HTR-8/SVneo (cell line): ENCODE measurements at places on chromosomes 11 and 22.

GRCh38 chr22:44676441-44677352, 25.3 kb upstream of the PRR5 start:
- no peak for DNase-seq

DNA sequence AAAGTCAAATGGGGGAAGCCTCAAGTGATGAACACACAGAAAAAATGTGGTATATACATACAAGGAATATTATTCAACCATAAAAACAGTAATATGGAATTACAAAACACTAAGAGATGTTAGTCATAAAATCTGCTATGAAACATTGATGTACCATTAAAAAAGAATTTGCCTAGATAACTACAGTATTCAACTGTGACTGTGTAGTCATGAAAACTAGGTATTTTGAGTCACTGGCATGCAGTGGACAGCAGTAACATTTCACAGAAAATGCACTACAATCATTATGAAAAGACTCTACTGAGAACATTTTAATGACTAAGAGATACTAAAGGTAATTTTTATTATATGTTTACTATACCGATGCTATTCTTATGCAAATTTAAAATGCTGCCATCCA, 11.7 kb downstream of the ZNF195 start:
- no peak for DNase-seq

DNA sequence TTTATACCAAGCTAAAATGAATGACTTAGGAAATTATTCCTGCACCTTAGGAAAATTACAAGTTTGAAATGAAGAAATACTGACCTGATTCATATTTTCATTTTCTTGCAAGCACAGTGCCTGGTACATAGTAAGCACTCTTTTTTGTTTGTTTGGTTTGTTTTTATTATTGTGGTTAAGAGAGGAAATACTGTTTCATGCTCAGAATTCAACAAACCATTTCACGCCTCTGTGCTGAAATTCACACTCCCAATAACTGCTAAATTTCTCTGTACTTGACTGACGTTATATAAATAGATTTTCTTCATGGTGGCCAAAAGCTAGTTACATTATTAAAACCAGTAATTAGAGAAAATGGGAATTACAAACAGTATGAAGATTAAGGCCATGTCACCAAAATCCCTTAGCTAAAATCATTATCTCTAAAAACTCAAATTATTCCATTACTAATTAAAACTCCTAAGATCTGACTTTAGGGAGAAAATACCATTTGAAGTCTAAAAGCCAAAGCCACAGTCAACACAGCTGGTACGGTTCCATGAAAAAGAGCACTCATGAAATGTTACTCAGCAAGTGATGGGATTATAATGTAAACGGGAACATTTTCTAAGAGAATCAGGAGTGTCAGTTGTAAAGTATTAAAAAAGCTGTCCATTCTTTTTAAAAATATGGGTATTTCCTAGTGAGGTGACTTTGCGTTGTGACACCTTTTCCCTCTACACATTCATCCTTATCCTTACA, 77.8 kb upstream of the DDI1 start:
- no peak for DNase-seq

DNA sequence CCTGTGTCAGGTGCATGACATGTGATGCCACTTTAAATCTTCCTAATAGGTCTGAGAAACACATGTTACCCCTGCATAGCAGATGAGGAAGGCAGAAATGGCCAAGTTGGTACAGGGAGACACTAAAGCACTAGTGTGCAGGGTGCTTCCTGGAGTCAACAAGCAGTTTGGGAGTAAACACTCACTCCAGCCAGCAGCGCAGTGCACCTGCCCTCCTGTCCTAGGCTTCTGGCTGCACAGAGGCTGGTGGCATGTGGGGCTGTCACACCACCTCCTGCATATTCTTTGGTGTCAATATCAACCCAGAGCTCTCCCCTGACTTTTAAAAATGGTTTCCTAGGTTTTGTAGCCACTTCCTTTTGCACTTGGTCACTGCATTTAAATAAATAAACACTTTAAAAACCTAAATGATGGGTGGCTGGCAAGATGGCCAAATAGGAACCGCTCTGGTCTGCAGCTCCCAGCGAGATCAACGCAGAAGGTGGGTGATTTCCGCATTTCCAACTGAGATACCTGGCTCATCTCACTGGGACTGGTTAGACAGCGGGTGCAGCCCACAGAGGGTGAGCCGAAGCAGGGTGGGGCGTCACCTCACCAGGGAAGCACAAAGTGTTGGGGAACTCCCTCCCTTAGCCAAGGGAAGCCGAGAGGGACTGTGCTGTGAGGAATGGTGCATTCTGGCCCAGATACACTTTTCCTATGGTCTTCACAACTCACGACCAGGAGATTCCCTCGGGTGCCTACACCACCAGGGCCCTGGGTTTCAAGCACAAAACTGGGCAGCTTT, 33.5 kb downstream of the GAB4 start:
- DNase-seq: no peak

DNA sequence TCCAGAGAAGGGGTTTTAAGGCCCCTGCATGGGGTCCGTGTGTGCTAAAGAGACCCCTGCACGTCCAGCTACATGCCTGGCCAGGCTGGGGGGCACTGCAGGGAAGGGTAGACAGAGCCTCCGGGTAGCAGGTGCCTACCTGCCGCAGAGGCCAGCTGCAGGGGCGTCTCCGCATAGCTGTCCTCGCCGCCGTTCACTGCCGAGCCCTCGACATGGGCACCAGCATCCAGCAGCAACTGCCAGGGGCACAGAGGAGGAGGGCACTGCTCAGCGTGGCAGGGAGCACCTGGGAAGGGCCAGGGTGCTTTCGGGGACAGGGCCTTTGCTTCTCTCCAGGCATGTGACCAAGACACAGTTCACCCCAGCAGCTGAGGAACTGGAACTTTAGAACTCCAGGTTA, 59.7 kb downstream of the NAT10 start:
- no peak for DNase-seq

- DNase-seq: peak; percentile 75
These were observed at the start of gene ARSA for GRCh38 chr22:50627642-50628542. Gene ARSA, minus strand, starts transcription at chr22:50628152. Its CDS starts 373 bp downstream, at chr22:50627779.

GRCh38 chr11:1543606-1544263, 28.3 kb downstream of the DUSP8 start:
- no peak for DNase-seq

DNA sequence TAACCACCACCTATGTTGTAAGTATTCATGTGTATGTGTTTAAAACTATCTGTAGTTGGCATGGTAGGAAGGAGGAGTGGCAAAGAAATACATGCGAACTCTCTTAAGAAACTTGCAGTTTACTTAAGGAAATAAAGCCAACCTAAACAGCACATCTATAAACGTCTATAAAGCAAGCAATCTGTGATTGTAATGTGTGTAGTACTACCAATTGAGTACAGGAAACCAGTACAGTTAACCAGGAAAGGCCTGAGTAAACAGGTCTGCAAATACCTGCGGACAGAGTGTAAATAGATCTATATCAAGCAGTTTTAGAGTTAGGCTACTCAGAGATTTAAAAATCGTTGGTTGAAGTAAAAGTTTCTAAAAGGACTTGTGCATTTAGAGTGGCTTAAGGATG, 59.5 kb upstream of the AMOTL1 start:
- DNase-seq: no peak

GRCh38 chr11:110086892-110087309, 6.3 kb upstream of the ZC3H12C start:
- no peak for DNase-seq

DNA sequence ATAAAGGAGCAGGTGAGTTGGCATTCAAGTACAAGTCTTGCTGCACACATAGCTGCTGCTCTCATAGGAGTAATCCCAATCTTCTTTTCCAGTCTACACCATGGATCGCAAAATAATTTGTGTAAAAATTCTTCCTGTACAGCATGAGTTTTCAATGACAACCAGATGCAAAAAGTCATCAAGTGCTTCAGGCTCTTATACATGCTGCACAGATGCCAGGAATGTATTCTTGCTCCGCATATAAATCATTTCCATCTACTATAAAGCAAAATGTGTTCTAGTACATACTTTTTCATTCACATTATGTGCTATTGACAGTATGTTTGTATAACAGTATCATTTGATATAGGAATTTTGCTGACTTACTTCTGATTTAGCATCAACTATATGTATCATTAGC, 35.4 kb downstream of the NXPE2 start:
- DNase-seq: no peak

DNA sequence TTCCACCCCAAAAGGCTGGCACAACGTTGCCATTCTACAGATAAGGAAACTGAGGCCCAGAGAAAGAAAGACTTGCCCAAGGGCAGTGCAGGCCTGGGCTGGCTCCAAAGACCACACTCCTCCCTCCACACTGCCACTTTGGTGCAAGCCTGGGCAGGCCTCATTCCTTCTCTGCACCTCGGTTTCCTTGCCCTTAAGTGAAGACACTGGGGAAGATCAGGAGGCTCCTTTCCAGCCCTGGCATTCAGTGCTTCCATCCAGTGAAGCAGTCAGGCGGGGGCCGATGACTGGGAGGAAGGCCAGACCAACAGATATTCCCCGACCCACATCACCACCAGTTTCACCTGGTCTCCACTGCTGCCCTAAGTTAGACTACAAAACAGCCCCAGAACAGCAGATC, 18.3 kb upstream of the TCF20 start:
- DNase-seq: no peak

GRCh38 chr11:33211580-33211979, 45.6 kb upstream of the HIPK3 start:
- DNase-seq: no peak

- DNase-seq: no peak
These were observed 111.1 kb downstream of the KCNQ1 start for GRCh38 chr11:2555891-2556290.

DNA sequence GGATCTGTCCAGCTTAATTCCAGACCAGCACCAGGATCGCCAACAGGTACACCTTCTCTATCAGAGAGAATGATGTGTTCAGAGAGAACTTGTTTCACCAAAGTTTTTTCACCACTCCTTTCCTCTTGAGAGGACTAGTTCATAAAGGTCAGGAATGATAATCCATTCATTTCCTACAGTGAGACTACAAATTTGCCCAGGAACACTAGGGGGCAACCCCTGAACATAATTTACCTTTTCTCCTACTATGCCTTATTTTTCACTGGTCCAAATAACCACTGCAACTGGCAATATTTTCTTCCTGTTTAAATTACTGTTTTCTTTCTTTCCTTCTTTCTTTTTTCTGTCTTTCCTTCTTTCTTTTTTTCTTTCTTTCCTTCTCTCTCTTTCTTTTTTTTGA, 22.5 kb downstream of the CAVIN3 start:
- peak; percentile 25 for DNase-seq

DNA sequence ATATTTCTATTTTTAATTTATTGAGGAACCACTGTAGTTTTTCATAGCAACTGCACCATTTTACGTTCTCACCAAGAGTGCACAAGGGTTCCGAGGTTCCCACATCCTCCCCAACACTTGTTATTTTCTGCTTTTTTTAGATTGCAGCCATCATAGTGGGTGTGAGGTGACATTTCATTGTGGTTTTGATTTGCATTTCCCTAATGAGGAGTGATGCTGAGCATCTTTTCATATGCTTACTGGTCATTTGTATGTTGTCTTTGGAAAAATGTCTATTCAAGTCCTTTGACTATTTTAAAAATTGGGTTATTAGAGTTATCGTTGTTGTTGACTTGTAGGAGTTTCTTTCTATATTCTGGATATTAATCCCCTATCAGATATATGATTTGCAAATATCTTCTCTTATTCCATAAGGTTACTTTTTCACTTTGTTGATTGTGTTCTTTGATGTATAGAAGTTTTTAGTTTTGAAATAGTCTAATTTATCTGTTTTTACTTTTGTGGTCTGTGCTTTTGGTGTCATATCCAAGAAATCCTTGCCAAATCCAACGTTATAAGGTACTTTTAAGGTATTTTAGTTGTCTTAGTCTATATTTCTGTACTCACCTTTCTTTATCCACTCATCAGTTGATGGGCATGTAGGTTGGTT, 9.0 kb downstream of the NEAT1 start:
- no peak for DNase-seq

DNA sequence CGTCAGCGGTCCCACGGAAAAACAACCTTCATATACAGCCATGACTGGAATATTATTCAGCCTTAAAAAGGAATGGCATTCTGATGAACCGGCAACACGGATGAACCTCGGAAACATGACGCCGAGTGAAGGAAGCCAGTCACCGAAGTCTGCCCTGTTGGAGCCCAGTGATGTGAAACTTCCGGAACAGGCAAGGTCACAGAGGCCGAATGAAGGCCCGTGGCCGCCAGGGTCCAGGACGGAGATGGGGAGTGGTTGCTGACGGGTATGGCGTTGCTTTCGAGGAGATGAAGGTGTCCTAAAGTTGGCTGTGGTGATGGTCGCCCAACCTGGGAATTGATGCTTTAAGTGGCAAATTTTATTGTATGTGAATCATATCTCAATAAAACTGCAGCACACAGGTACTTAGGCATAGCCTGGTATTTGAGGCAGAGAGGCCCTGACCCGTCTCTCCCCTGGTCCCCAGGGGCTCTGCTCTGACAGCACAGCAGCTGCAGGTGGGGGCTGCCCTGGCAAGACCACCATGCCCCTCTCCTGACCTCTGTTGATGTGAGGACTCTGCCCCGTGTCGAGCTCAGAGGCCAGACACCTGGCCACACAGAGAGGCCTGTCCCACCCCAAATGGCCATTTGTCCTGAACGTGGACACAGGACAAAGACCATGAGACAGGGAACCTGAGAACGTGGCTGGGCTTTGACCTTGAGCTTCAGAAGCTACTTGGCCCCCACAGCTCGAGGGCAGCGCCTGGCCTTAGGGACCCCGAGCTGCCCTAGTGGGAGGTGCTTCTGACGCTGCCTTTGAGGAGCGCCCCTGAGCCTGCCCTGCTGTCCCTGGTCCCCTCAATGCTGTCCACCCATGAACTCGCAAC, 1090.8 kb downstream of the BRD1 start:
- DNase-seq: no peak

- DNase-seq: no peak
These were observed 46.2 kb downstream of the CACNA1I start for GRCh38 chr22:39616781-39617180.

DNA sequence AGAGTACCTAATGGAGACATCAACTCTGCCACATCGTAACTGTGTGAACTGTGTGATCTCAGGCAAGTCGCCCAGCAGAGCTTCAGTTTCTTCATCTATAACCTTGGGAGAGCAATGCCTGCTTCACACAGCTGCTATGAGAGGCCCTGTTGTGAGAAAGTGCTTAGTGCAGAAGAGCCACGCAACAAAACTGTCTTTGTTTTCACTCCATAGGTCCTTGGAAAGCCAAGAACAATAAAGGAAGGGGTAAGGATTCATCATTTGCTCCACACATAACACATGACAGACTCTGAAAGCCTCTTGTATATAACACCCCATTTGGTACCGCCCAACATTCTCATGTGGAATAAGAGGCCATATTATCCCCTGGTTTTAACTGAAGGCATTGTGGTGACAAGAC, 231.9 kb upstream of the ISX start:
- no peak for DNase-seq

GRCh38 chr11:2194877-2195755, 23.5 kb upstream of the TH start:
- peak; percentile 66 for DNase-seq

- no peak for DNase-seq
These were observed 11.1 kb downstream of the OR5B3 start for GRCh38 chr11:58395581-58395980.

GRCh38 chr22:31229402-31230079, 17.4 kb downstream of the LIMK2 start:
- no peak for DNase-seq

GRCh38 chr11:48081151-48082010, 101.0 kb downstream of the PTPRJ start:
- DNase-seq: no peak
